ENCODE measurements at places on chromosomes 5 and 9.

GRCh38 chr5:131209506-131210150 is 38.9 kb downstream of the LYRM7 start:
- peak; percentile 40 for DNase-seq

- DNase-seq = no peak
Observed at GRCh38 chr9:13026956-13027355, 252.1 kb downstream of the LURAP1L start.

GRCh38 chr5:149915392-149916260 is 29.0 kb downstream of the PDE6A start:
- DNase-seq = no peak

DNA sequence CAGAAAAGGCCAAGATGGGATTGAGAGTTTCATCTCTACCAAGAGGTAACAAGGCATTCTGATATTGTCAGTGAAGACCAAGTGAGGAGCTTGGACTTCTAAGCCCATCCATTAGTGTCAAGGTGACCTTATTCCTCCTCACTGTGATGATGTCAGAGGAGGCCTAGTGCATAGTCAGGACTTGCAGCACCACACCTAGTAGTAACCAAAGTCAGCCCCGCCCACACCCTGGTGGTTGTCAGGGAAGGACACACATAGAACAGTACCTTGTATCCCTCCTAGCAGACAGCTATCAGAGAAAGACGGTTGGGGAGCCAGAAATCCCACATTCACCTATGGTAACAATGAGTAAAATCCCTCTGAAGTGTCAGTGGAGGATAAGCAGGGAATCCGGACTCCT is 111.7 kb downstream of the AP3B1 start:
- no peak for DNase-seq

DNA sequence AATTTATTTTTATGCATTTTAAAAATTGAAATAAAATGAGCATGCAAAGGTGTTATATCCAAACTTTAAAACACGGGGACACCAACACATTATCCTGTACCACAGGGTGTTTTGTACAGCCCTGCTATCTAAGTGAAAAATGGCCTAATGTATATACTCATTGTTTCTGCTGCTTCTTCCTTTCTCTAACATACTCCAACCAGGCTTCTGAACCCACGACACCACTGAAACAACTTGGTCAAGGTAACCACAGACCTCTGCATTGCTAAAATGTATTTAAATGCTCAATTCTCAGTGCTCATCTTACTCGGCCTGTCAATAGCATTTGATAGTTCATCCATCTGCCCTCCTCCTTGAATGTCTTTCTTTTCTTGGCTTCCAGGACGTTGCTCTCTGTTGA is 48.3 kb downstream of the DENND1A start:
- no peak for DNase-seq

- DNase-seq = no peak
Observed at GRCh38 chr5:569358-569867, 42.7 kb upstream of the CEP72 start.

GRCh38 chr5:172719211-172719610 is 51.8 kb downstream of the DUSP1 start:
- DNase-seq = no peak

GRCh38 chr5:100852988-100853449 is 50.1 kb downstream of the ST8SIA4 start:
- DNase-seq = peak; percentile 19

GRCh38 chr5:177124486-177124991 is 9.0 kb upstream of the NSD1 start:
- DNase-seq = no peak

DNA sequence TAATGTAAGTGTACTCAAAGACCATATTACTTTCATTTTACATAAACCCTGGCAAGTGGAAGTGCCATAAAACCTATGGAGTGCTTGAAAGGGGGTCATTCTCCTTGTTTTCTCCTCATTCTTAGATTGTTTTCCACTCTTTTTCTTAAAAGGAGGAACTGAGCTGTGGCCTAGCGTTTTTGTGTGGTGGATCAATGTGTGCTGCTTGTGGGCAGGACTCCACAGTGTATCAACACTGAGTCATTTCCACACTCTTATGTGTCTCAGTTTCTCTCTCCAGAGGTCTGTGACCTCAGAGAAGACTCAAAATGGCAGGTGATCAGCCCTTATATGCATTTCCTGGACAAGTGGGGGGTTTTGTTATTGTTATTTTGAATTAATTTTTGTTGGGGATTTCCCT is 516.1 kb upstream of the CDH10 start:
- no peak for DNase-seq

GRCh38 chr5:158483281-158483860 is 616.3 kb downstream of the EBF1 start:
- DNase-seq = no peak

GRCh38 chr9:95740217-95741004 is 135.1 kb upstream of the ERCC6L2 start:
- DNase-seq = no peak

DNA sequence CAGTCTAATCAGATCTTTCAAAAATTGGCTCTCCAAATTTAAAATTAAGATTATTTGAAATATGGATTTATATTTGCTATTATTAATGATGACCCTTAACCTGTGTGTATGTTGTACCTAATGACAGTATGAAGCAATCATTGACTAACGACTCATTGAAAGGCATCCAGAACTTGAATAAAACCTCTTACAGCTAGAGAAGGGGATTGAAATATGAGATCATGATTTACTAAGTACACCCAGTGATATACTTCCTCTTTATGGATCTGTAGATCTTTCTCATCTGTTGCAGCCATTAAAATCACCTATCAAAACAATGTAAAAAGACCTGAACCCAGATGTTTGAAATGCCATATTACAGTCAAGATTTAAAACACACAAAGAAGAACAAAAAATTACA is 126.5 kb downstream of the RPS23 start:
- DNase-seq = no peak

GRCh38 chr9:80485420-80486250 is 913.9 kb downstream of the TLE4 start:
- no peak for DNase-seq

DNA sequence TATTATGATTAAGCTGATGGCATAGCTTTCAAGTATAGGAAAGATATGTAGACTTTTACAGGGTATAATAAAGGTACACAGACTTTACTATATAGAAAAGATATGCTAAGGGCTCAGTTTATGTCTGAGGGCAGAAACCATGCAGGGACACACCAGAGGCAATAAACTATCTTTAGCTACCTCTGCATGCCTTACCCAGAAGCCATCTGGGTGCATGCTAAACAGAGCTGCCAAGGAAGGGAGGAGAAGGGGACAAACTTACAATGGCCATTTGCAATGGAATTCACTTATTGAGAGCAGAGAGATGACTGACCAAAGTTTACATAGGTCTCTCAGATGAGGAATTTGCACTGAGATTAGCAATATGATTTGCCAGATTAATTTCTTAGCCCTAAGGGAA is 143.1 kb upstream of the NR4A3 start:
- no peak for DNase-seq

DNA sequence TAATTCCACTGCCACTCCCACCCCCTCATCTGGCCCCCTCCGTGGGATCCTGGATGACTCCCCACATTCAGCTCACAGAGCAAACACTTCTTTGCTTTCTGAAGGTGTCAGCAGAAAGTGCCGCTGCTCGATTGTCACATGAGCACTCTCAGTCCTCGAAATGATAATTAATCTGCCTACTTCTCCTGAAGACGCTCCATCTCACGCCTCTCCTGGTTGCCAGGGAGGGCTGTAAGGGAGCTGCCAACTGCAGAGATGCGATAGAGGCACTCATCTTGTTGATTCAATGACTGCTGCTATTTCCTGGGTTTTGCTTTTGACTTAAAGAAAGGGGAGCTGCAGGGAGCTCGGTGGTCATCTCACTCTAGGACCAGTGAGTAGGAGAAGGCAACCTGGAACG is 206.5 kb downstream of the DAB2IP start:
- no peak for DNase-seq

- no peak for DNase-seq
Observed at GRCh38 chr5:141805874-141806595, 72.2 kb downstream of the PCDH1 start.

- DNase-seq = no peak
Observed at GRCh38 chr5:68012429-68012828, 203.1 kb upstream of the PIK3R1 start.

DNA sequence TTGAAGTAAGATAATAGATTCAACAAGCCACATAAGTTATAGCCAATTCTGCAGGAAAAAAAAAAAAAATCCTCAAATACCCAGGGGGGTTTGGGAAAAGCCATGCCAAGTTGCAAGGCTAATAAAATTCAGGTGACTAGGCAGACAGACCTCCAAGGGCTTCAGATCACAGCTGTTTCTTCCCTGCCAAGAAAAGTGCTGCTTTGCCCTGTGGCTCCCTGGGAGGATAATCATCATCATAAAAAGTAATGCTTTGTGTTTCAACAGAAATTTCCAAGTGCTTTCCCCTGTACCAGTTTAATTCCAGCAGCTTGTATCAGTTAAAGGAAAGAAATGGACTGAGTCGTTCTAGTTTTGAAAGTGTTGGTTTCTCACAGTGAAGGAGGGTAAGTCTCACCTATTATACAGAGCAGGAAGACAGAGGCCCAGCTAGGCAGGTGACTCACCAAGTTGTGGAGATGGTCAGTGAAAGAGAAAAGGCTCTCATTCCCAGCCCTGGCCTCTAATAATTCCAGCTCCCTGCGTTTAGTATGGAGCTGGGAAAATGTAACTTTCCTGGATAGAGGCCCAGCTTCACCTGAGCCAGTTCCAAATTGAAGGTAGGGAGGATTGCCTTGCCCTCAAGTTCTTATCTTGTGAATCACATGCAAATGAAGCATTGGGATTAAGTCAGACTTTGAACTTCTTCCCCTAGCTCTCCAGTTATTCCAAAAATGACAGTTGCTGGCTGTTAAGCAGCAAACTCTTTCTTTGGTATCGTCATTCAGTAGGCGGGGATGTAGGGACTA is 263.4 kb downstream of the GRIA1 start:
- DNase-seq = no peak

DNA sequence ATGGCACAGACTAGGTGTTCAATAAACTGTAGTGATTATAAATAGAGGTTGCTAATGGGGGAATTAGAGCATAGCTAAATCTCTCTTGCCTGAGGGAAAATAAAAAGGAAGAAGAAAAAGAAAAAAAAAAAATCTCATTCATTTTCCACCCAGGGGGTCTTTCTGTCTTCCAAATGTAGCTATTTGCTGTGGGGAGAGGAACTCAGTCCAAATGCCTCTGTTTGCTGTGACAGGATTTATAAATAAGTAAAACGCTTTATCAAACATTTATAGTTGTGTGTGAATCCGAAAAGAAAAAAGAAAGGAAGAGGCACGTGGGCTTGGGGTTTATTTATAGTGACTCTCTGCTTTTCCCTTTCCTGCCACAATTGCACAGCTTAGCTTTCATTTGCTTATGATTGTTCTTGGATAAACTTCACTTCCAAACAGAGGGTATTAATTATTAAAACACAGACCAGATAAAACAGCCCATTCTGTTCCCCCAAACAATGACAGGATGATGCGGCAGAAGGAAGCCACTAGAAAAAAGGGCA is 245.7 kb downstream of the ASTN2 start:
- no peak for DNase-seq

DNA sequence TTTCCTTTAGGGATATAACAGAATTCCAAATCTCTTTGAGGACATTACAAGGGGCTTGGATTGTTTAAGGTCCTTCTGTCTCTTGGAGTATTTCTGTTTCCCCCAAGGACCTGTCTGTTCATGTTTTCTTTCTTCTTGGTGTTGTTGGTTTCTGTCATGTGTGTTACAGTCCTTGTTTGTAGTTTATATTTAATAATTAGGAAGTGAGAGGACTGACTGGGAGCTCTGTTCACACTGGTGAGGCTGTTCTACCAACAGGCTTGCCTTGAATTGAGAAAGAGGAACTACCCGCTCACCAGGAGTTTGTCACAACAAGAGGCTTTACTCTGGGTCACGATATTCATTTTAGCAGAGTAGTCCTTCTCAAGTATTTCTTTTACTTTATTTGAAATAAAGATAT is 119.2 kb upstream of the SV2C start:
- DNase-seq = no peak

GRCh38 chr5:107769519-107769918 is 98.8 kb upstream of the EFNA5 start:
- DNase-seq = no peak

DNA sequence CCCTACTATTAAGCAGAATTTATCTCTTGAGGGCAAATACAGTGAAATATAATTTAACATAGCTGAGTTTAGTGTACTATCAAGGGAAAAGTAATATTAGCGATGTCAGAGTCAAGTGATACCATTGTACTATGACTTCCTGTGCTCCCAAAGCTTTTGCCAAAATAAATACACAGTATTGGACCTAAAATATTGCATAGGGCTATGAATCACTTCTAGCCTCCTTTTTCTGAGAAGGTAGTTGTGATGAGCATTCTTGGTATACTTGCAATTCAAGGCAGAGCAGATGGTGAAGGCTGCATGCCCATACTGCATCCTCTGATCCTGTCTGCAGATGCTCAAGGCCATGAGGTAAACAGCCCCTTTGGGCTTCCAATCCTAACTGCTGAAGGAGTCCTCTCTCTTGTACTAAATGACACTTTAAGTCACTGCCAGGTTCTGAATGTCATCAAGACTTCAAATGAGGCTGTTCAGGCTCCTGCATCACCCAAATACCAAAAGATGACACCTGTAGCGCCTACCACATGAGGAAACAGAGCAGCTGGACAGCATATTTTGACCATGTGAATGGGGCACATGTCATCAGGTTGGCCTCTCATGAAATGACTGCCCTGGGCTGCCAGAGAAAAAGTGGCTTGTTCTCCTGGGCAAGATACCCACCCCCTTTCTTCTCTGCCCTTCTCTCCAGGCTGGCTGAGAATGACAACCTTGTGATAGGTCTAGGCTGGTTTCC is 29.7 kb upstream of the PPP2CA start:
- DNase-seq = no peak

- no peak for DNase-seq
Observed at GRCh38 chr5:146388386-146388785, 49.7 kb downstream of the POU4F3 start.

DNA sequence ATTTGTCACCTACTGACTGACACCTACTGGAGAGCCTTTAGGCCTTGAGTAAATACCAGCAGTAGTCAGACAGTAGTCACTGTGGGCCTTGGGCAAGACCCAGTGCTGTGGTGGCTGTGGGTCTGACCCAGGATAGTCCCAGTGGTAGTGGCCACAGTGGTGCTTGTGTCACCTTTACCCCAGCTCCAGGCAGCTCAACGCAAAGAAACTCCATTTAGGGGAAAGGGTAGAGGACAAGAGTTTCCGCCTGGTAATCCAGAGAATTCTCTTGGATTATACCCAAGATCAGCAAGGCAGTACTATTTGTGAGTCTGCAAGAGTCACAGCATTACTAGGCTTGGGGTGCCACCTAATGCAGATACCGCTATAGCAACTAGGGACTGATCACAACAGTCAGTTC is 28.9 kb downstream of the CERT1 start:
- DNase-seq = no peak
